ENCODE measurements at places on chromosomes 4 and X.

- no peak for DNase-seq
Observed at GRCh38 chr4:169160825-169161224, 109.9 kb downstream of the SH3RF1 start.

DNA sequence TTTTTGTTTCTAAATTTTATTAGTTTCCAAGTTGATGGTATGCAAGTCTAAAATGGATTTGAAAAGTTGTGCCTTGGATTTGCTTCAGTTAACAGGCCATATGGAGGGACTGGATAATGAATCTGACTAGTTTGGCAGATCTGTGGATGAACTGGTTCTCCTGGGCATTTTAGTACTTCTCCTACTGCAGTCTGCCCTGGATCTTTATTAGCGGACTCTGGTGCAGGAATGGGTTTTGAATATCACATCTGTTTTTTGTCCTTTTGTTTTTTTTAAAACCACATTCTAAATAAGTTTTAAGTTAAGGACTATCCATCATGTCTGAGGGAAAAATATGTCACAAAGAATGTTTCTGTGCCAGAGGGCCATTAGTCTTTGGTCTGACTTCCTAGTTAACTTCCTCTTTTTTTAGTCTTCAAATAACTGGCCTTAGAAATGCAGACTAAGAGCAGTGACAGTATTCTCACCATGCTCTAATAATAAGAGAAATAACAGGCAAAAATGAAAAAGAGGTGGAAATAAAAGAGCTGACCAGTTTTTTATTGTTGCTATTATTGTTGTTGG is 13.9 kb upstream of the DCK start:
- no peak for DNase-seq

- no peak for DNase-seq
Observed at GRCh38 chr4:19259920-19260319, 991.8 kb upstream of the SLIT2 start.

GRCh38 chr4:128942607-128943006 is 133.1 kb downstream of the JADE1 start:
- no peak for DNase-seq

GRCh38 chr4:109588176-109588575 is 28.1 kb downstream of the MCUB start:
- DNase-seq, result no peak

DNA sequence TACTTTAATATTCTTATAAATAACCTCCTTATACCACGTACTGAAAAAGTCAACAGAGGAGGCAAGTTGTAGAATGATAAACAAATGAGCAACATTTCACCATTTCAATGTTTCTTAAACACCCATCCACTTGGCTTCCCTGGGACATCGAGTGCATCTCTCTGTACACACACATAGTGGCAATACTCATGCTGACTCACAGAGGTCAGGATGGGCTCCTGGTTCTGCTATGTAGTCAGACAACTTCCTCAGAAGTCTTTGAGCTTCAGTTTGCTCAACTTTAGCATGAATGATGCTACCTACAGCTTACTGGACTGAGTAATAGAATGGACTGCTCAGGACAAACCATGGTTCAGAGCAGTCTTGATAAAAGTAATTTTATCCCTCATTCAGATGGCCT is 56.9 kb downstream of the MAD2L1 start:
- no peak for DNase-seq

- no peak for DNase-seq
Observed at GRCh38 chr4:79445371-79445781, 37.3 kb upstream of the GK2 start.

- no peak for DNase-seq
Observed at GRCh38 chr4:53889326-53890055, 174.9 kb downstream of the CHIC2 start.

GRCh38 chr4:98026362-98026761 is 116.9 kb downstream of the STPG2 start:
- DNase-seq, result no peak

GRCh38 chrX:25726539-25726938 is 411.6 kb upstream of the MAGEB18 start:
- no peak for DNase-seq

- no peak for DNase-seq
Observed at GRCh38 chr4:185265942-185266341, 56.5 kb downstream of the SNX25 start.

GRCh38 chr4:95596676-95597075 is 47.9 kb upstream of the UNC5C start:
- DNase-seq, result no peak

GRCh38 chr4:107050525-107051135 is 14.5 kb upstream of the DKK2 start:
- no peak for DNase-seq

DNA sequence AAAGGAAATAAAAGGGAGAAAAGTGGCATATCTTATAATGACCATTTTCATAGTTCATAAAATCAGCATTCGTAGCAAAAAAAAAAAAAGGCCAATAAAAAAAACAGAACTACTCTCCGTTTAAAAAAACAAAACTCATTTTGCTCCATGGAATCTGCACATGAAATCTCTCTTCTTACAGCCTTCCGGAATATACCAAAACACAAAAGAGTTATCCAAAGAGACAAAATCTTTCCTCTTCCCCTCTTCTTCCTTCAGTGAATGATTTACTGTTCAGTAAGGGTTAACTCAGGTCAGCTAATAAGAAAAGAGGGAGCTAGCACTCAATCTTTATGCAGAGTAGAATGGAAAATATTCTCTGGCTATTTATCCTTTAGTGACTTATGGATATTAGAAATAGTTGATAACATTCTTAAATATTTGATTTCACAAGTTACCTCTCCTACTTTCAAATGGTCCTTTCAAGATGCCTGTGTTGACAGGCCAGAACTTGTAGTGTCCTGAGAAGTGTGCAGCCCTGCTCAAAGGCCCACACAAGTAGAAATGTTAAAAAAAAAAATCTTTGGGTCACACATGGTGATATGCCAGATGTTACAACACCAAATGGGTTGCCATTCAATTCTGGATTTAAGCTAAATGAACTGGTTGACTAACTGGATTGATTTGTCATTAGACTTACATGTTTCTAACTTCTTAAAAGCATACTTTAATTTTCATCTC is 42.1 kb downstream of the PDGFC start:
- no peak for DNase-seq

GRCh38 chr4:115117651-115118050 is 4.2 kb upstream of the NDST4 start:
- DNase-seq, result no peak

GRCh38 chr4:73452953-73453700 is 17.1 kb downstream of the AFP start:
- DNase-seq, result no peak

DNA sequence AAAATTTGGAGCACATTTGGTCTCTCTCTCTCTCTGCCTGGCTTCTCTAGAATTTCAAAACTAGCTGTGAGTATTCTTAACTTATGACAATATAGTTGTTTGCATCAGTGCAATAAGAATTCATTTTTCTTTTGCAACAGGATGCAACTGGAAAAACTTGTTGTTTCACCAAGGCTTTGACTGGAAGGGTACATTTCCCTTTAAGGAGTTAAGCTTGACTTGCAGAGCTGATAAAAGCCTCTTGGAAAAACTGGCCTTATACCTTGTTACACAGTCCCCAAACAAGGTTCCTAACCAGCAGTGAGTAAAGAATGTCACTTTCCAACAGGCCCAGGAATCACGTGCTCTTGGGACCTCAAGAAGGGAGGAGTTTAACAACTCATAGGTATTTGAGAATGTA is 25.9 kb upstream of the ZNF718 start:
- no peak for DNase-seq

DNA sequence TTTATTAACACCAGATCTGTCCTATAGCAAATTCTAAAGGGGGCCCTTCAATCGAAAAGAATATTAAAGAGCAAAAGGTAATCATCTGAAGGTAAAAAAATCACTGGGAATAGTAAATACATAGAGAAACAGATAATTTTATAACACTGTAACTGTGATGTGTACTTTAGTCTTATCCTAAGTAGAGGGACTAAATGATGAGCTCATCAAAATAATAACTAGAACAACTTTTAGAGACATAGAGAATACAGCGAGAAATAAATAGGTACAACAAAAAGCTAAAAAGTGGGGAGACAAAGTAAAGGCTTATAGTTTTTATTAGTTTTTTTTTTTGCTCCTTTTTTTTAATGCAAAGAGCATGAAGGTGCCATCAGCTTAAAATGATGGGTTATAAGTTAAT is 17.3 kb upstream of the CT83 start:
- no peak for DNase-seq

DNA sequence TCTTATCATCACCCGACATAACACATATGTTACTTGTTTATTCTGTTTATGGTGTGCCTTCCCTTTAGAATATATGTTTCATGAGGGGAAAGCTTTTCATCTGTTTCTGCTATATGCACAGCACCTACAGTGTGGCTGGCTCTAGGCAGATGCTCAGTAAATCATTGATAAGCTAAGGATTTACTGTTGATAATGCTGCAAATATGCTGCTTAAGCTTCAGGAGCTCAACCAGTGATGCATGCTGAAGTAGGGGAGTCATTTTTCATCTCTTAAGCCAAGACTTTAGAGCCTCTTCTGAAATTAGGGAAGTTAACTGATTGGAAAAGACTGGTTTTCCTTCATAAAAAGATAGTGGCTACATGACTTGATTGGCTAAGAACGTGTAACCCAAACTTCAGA is 16.4 kb downstream of the FAT4 start:
- no peak for DNase-seq

DNA sequence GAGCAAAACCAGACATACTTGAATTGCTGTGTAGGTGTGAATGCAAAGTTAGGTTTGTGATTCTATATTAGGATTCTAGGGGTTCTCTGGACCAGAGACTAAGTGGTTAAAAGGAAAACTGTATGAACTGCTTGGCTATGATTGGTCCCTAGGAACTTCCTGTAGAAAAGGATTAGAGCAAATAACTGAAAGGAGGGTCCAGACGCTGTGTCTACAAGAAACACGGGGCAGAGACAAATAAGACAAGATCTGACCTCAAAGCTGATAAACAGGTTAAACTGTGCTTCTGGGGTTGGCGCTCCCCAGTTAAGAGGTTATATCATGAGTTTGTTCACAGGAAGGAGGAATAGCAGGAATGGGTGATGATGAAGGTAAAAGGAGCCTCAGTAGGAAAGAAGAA is 183.6 kb downstream of the MGST2 start:
- no peak for DNase-seq

- no peak for DNase-seq
Observed at GRCh38 chr4:150141756-150142155, 63.5 kb downstream of the DCLK2 start.

GRCh38 chr4:4564522-4564921 is 22.7 kb upstream of the STX18 start:
- DNase-seq, result no peak

GRCh38 chr4:107115185-107115847 is 79.2 kb upstream of the DKK2 start:
- DNase-seq, result no peak

- DNase-seq, result no peak
Observed at GRCh38 chr4:24850674-24851073, 55.3 kb downstream of the SOD3 start.

- DNase-seq, result no peak
Observed at GRCh38 chrX:70253377-70254062, 6.5 kb downstream of the P2RY4 start.

GRCh38 chrX:97030463-97030862 is 146.8 kb downstream of the RPA4 start:
- no peak for DNase-seq

DNA sequence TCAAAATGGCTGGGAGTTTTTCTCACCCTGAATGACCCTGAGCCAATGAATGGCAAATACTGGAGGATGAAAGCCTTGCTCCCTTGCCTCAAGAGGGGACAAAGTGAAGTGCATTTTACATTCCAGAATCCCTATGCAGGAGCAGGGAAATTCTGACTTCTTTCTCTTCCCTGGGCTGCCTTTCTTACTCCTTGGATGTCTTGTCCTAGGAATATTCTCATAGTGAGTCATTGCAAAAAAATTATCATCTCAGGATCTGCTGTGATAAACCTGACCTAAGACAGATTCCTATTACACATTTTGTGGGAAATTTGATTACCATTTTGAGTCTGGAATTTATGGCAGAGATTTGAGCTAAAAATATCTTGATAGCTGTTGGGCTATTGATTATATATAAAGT is 199.9 kb downstream of the TMA16 start:
- no peak for DNase-seq

GRCh38 chrX:95950679-95951078 is 734.0 kb upstream of the DIAPH2 start:
- DNase-seq, result no peak

- DNase-seq, result no peak
Observed at GRCh38 chrX:50211510-50211909, 6.9 kb downstream of the CCNB3 start.

DNA sequence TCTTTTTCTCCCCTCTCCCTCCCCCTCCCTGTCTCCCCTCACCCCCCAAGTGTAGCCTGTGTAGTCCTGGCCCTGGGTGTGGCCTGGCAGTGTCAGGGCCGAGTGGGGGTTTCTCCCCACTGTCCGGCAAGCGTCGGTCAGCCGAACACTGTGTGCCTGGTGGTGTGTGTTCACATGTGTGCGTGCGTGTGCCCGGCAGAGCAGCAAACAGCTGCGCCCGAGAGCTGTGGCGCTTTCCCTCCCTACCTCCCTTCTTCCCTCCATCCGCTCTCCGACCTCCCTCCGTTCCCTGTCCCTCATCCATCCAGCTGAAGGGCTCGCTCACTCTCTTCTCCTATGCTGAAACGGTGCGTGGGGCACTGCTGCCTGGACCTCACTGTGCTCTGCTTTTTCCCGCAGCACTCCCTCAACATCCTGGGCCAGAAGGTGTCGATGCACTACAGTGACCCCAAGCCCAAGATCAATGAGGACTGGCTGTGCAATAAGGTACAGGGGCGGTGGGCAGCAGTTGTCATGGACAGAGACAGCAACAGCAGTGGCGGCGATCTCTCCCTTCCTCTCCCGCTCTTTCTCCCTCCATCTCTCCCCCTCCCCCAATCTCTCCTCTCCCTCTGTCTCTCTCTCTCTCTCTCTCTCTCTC is 17.4 kb upstream of the UBA1 start:
- DNase-seq, result no peak

DNA sequence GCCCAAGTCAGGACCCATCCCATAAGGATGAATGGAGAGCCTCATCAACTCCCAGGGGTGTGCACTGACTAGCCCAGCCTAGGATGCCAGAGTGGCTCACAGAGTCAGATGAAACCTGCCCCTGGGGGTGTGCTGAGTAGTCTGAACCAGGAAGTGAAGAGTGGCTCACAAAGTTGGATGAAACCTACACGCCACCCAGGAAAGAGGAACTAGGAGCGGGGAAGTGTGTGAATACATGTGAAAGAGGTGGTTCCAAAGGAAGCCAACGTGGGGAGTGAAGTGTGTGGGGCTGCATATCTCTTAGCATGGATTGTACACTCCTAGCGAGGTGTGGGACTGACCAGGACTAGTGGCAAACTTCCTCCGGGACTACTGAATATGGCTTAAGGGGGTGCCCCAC is 902.1 kb upstream of the NDST4 start:
- DNase-seq, result no peak

- no peak for DNase-seq
Observed at GRCh38 chr4:91171217-91171616, 1044.0 kb downstream of the CCSER1 start.

- no peak for DNase-seq
Observed at GRCh38 chrX:42385730-42386129, 392.2 kb downstream of the PPP1R2C start.

- no peak for DNase-seq
Observed at GRCh38 chr4:1029529-1029928, 18.1 kb downstream of the FGFRL1 start.

GRCh38 chr4:147933316-147933715 is 201.4 kb downstream of the ARHGAP10 start:
- no peak for DNase-seq

- DNase-seq, result peak; percentile 53
Observed at GRCh38 chrX:129823115-129823514, 20.6 kb downstream of the ZDHHC9 start.

Data from CD4-positive, alpha-beta T cell treated with Interleukin-15 for 1 hour (primary cell).